ENCODE measurements at places on chromosomes 2 and 18.

GRCh38 chr2:227163485-227163997, 464 bp downstream of the COL4A4 start:
- no peak for DNase-seq

- DNase-seq, result no peak
Observed at GRCh38 chr2:206584323-206585116, 57.8 kb upstream of the FAM237A start.

GRCh38 chr18:39942702-39943101, 2012.3 kb upstream of the PIK3C3 start:
- no peak for DNase-seq

DNA sequence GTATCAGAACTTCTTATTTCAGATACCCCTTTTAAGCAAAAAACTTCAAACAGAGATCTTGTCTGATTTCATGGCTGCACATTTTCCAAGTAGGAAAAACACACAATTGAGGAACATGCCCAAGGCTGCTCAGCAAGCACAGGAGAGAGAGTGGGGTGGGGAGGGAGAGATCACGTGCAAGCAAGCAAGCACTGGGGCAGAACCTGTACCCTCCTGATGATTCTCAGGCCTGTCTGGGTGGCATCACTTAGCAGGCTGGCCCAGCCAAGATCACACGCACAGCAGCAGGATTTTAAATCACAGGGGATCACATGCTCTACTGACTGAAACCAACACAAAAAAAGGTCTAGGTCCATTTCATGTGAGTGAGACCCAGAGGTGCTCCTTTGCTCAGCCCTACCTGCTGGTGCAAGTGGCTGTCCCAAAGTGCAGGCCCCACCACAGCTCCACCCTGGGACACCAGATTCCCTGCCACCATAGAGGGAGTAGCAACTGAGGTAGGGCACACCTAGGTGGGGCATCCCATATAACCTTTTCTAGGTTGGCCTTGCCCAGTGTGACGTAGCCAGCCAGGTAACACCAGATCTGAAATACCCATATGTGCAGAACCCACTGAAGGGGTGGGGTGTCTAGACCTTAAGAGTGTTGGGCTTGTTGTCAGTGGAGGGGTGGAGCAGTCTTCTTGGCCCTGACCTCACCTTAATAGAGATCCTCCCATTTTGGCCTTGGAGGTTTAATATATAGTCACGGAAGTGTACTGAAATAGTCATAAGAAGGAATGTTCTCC, 1.8 kb upstream of the LYPD6B start:
- DNase-seq, result no peak

DNA sequence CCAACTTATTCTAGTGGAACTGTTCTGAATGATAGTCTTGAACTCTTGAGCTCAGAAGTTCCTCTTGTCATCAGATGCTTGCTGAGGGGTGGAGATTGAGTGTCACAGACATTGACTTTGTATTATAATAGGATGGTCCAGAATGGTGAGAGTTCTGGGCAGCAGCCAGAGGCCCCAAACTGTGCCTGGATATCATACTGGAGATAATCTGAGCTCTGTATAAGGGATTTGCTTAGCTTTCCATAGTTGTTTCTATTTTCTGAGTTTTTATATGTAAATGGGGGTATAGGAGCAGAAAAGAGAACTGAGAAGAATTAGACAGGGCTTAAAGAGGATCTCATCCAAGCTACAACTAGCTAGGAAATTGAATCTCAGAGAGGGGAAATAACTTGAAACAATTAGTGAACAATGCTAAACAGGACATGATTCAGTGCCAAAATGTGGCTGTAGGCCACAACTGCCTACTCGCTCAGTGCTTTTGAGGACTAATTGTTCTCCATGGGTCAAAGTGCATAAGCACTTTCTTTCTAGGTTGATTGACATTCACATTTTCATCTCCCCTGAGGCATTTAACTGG, 10.1 kb upstream of the LCLAT1 start:
- DNase-seq, result no peak

DNA sequence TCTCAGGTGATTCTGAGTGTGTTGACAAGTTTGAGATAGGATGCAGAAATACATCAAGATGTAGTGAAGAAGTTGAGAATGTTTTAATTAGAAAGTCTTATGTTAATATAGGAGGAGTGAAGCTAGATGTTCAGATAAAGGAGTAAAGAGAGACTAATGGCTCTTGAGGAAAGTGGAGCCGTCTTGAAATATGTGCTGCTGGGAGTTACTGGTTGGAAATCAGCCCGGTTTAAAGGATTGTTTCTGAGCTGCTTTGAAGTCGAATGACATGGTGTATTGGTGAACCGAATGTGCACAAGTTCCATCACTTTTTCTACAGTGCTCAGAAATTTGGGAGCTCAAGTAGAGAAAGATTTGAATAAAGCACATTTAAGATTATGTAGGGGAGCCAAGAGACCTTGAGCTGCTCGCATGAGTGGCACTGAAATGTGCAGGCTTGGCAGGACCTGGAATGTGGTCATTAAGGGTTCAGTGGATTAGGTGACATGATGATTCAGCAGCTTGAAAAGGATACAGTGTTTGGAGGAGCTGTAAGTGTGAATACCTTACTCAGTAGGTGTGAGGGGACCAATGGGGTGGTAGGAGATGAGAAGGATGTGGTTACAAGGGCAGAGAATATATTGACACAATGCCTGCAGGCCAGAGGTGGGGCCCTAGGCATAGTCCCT, 68.6 kb downstream of the CAB39 start:
- DNase-seq, result no peak

DNA sequence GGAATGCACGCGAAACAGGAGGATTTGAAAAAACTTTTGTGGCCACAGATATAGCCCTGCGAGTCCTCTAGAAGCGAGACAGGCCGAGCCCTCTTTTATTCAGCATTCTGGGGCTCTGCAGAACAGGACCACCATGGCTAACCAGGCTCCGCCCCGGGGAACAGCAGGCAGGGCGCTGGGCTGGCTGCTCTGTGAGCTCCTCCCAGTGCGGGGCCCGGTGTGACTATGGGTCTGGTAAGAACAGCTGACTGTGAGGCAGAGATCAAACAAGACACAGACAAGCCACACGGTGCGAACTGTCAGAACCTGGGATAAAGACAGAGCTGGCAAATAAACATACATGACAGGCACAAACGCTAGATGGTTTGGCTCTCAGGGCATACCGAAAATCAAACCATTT, 15.5 kb downstream of the PXDN start:
- DNase-seq, result no peak

DNA sequence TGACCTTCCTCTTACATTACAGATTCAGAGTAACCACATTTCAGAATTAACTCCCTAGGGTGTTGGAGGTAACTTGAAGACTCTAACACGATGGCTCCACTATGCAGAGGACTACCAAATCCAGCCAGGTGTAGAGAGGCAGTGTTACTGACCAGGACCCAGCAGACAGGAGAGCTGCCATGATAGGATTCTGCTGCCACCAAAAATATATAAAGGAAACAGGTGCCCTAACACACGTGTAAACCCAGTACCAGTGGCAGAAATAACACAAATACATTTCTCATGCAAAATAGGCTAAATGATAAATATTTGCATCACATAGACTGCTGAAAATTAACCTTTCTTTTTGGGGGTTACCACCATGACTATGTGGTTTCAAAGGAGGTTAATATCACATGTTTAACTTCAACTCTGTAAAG, 7.0 kb downstream of the ZBTB14 start:
- DNase-seq, result no peak

DNA sequence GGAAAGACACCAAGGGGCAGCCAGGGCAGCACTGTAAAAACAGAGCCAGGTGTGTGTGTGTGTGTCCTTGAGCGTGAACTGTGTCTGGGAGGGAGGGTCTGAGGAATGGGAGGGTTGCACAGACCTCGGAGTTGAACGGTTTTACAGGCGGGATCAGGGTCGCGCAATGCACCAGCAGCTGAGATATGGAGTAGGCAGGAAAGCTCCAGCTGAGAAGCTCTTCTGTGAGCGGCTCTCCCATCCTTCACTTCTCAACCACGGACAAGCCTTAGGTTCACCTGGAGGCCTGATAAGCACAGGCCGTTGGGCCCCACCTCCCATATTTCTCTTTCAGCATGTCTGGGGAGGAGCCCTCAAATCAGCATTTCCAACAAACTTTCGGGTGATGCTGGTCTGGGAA, 12.1 kb downstream of the SERTAD2 start:
- no peak for DNase-seq

DNA sequence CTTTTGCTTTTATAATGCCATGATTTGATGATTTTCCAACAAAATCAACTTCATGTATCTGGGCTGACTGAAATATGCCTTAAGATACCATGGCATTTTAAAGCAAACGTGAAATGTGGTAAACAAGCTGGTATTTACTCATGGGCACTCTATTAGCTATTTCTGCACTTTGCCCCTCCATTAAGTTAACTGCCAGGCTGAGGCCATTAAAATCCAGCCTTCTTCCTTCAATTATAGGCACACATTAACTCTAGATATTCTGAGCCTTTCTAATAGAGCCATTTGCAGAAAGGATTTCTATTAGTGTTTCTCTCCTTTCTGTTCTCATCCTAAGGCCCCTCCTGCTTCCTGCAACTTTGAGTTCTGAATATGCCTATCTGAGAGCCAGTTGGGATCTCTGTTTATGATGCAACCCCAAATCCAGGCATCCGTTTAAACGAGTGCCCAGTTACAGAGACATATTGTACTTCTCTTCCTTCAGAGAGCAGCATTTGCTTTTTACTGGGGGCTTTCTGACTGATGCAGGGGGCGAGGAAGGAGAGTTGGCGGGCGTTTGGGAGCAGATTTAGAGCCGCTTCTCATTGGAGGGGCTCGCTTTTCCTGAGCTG, 1.6 kb upstream of the KCNJ3 start:
- DNase-seq, result no peak

GRCh38 chr2:227877421-227878310, 6.2 kb downstream of the DAW1 start:
- DNase-seq, result no peak

Measured in mesothelial cell of epicardium (in vitro differentiated cells).